ENCODE measurements at places on chromosomes 2 and 18.

GRCh38 chr2:220697011-220697410 lies 875.1 kb downstream of the EPHA4 start:
- no peak for DNase-seq

GRCh38 chr18:33446604-33447003 lies 6.1 kb upstream of the CCDC178 start:
- no peak for DNase-seq

DNA sequence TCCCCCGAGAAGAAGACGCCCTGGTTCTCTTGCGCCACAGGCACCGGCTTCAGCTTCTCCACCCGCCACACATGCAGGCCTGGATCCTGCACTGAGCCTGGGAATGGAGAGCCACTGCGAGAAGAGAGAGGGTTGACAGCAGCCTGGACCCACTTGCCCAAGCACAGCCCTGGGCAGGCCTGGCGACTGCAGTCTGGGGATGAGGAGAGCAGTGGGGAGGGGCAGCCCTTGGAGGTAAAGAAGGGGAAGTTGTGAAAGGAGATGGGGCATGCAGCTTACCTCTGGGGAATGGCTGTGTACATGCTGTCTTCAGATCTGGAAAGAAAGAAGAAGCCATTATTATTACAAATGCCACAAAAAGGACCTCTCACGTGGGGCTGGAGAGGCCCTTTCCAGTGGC lies 8.3 kb downstream of the CAPG start:
- no peak for DNase-seq

- DNase-seq: no peak
Observed at GRCh38 chr18:69585696-69586095, 185.0 kb downstream of the DOK6 start.

GRCh38 chr18:10035281-10035991 lies 121.6 kb downstream of the VAPA start:
- DNase-seq: no peak

DNA sequence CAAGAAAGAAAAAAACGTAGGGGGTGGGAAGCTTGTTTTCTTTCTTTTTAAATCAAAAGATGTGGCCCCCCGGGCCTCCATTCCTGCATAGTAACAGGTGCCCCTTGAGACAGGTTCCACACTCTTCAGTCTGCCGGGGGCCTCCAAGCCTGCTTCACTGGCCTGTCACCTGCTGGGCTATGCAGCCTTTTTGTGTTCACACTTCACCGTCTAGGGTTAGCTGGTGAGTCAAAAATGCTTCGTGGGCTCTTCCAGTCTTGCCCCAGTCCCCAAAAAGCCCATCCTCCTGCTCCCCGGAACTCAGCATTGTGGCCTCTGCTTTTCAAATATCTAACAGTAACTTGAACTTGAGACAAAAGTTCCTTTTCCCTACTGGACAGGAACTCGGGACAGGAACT lies 67.9 kb downstream of the POLR1A start:
- no peak for DNase-seq

DNA sequence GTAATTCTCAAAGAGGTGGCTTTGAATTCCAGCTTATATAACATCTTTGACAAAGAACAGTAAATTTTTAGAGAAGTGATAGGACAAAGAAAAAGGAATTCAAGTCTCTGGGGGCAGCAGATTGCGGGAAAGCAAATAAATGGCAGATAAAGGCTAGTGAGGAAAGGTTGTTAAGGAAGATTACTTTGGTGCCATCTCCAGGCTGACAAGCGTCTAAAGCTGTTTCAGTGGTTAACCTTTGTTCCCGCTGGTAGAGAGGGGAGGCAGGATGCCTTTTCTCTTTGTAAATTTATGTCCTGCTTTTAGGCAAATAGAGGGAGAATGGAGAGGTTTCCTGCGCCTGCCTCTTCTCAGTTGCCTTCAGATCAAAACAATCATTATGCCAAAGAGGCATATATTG lies 431.2 kb upstream of the CHST9 start:
- DNase-seq: no peak

- DNase-seq: no peak
Observed at GRCh38 chr2:145076085-145076484, 556.2 kb upstream of the ZEB2 start.

GRCh38 chr2:41033127-41033526 lies 581.2 kb upstream of the SLC8A1 start:
- no peak for DNase-seq

DNA sequence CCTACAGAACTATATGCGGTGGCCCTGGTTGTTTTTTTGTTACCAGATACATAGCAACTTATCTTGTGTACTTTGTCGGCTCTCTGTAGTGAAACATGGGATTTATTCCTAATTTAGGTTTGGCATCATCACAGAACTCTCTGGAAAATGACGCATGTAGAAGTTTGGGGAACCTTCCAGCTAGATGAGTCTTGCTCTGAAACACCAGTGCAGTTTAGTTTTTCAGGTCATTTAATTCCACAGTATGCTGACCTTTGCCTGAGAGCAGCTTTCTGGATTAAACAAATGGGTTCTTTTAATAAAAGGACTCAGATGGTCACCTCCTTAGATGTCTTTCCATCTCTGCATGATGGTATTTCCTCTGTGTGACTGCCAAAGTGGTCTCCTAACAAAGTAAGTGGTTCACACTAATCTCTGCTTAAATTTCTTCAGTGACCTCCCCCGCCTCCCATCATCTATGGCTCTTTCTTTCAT lies 39.9 kb downstream of the MYO3B start:
- no peak for DNase-seq

GRCh38 chr2:33384599-33384961 lies 91.9 kb upstream of the RASGRP3 start:
- DNase-seq: no peak

- DNase-seq: no peak
Observed at GRCh38 chr2:122029945-122030344, 274.5 kb downstream of the TSN start.

GRCh38 chr2:217402761-217403383 lies 543.0 kb upstream of the TNP1 start:
- no peak for DNase-seq

DNA sequence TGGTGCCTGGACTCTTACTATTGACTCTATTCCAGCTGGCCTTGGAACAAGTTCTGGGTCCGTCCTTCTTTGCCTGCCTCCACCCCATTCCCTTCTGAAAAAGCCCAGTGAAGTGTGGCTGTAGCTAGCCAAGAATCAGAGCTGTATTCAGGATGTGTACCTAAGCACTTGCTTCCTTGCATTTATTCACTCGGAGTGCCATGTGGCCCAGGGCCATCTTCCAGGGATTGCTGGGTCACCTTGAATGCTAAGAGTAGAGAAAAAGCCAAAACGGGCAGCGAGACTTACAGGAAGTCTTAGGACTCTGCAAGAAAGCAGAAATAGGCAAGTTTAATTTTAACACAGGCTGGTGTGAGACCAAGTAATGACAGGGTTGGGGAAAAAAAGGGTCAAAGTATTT lies 4.1 kb downstream of the ITGA6 start:
- DNase-seq: no peak

GRCh38 chr2:84914334-84914733 lies 8.9 kb downstream of the TMSB10 start:
- no peak for DNase-seq

- DNase-seq: no peak
Observed at GRCh38 chr2:96240341-96241038, 25.3 kb downstream of the TMEM127 start.

- DNase-seq: no peak
Observed at GRCh38 chr18:56702946-56703345, 51.8 kb downstream of the WDR7 start.

DNA sequence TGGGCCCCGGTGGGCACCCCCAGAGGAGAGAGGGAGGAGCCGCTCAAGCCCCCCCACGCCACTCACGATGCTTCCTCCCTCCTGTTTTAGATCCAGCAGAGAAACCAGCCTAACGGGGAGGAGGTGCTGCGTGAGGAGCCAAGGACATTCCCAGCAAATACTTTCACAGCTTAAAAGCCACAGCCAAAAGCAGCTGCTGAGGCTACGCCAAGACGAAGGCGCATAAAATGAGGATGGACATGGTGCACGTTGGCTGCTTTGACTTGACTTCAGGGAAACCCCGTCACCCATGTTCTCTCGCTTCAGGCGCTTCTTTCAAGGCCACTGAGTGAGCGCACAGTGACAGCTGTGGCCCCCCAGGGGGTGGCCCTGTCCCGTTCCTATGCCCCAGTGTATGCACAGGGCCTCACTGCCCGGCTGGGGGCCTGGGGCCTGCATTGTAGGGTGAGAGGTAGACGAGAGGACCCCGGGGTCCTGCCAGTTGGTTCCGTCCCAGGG lies 72.1 kb upstream of the PXDN start:
- no peak for DNase-seq

- DNase-seq: no peak
Observed at GRCh38 chr2:12721566-12722446, 5.1 kb downstream of the TRIB2 start.

GRCh38 chr18:36298126-36298741 lies 721 bp downstream of the FHOD3 start:
- DNase-seq: no peak

DNA sequence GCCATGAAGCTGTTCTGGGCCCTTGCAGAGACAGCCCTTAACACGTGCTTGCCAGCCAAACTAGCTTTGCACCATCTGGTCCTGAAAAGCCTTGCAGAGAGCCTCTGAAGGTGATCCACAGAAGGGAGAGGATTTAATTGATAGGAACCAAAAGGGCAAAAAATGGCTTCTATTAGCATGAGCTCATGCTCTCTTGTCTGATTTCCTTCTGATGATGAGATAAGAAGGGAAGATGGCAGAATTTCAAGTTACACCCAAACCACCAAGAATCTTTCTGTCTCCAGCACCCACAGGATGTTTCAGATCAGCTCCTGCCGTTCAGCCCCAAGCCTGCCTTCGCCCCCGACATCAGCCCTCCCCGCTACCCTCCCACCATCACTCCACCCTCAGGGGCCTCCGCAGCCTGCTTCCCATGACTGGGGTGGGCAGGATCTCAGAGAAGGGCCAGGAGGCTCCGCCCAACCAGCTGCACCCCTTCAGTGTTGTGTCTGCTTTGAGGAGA lies 23.4 kb upstream of the GLI2 start:
- no peak for DNase-seq

- DNase-seq: no peak
Observed at GRCh38 chr18:34752056-34752455, 42.0 kb downstream of the DTNA start.

GRCh38 chr2:217853301-217853881 lies 149.4 kb downstream of the TNS1 start:
- no peak for DNase-seq

DNA sequence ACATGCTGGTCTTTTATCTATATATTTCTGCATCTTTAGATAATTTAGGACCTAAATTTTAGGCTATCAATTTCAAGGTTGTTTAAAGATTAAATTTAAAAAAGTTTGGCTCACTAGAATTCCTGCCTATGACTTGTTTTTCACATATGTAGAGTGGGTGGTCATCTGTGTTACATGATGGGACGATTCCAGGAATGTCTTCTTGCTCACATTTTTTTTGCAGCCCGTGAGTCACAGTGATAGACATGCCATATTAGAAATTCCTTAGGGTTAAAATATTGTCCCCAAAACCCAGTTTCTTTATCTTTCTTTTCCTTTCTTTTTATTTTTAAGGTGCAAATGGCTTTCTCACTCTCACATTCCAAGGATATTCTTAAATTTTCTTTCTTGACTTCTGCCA lies 652.0 kb downstream of the PLCL1 start:
- no peak for DNase-seq

GRCh38 chr2:30625276-30625675 lies 178.2 kb downstream of the LCLAT1 start:
- no peak for DNase-seq

DNA sequence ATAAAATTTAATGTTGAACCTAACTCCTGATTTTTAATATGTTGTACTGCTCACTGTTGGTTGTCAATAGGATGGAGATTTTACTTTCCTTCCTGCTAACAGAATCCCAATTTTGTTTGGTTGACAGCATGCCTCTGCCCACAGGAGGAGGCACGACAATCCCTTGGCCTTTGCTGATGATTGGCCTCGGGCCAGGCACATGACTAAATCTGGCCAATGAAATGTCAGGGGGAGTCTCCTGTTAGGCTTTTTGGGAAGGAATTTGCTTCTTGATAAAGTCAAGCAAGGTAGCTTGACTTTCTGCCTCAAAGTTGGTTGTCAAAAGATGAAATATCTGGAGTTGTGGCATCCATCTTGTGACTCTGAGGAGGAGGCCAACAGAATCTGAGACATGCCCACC lies 6.8 kb upstream of the TGFA start:
- DNase-seq: no peak

DNA sequence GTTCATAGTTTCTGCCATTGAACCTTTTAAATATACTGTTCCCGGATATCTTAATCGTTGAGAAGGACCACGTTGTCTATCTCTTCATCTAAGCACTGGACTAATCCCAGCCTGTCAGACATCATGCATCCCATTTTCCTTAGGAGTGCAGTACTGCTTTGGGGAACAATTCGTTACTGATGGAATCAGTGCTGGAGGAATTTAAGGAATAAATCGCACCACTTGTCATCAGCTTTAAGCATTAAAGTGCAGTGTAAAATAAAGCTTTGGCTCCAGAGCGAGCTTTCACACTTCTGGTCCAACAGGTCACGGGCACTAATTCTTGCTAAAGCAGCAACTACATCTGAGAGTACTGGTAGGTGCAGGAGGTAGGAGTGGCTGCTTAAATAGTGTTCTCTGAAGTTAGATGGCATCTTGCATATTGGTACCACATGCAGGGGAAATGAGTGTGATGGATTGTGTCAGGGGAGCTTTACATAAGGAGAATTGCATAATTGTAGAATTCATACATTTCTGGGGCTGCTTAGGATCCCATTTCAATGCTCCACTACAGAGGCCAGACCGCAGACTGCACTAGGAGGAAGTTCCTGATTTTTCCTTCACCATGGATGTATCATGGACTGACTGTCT lies 105.7 kb upstream of the RASGRP3 start:
- no peak for DNase-seq

- no peak for DNase-seq
Observed at GRCh38 chr2:135817951-135818350, 19.0 kb downstream of the LCT start.

DNA sequence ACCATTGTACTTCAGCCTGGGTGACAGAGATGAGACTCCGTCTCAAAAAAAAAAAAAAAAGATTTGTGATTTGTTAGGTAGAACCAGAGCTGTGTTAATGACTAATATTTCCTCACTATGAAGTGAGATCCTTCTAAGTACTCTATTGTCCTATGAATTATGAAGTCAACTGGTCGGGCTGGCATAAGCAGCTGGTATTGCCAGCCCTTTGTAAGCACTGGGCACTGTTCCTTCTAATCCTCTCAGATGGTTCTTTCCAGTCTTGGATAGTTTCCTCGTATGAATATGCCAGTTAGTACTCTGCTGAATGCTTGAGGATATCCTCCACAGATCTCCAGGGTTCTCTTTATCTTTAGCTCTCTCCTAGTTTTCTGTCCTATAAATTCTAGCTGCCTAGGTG lies 223.1 kb upstream of the SP5 start:
- DNase-seq: no peak
